Naive thymus-derived CD8-positive, alpha-beta T cell (primary cell): ENCODE measurements at places on chromosomes 2 and 18.
A peak's percentile ranks its signal among the peaks of the same experiment; 100 is the strongest.

- no peak overlapping the region for H3K4me3 ChIP-seq
- no peak for DNase-seq
- H3K27ac ChIP-seq: no peak overlapping the region
- no peaks in the 10 kb centered on the region for H3K27me3 ChIP-seq
These were observed 121.8 kb downstream of the TGFA start for GRCh38 chr2:70431716-70432347.

DNA sequence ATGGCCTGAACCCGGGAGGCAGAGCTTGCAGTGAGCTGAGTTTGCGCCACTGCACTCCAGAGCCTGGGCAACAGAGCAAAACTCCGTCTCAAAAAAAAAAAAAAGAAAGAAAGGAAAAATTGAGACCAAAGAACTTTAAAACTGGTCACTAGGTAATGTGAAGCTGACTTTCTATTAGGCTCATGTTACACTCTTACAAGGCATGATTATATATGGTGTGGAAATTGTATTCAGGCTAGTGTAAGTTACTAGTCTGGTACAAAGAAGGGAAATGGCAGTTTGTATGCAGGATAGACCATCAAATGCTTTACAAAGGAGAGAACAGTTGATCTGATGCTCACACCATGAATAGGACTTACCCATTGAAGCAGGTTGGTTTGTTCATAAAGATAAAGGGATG, 35.4 kb upstream of the ARMC9 start:
- peaks cover 6% of the 10 kb centered on the region for H3K36me3 ChIP-seq
- no peak overlapping the region for H3K27ac ChIP-seq
- H3K27me3 ChIP-seq: no peaks in the 10 kb centered on the region
- no peak overlapping the region for H3K4me3 ChIP-seq

DNA sequence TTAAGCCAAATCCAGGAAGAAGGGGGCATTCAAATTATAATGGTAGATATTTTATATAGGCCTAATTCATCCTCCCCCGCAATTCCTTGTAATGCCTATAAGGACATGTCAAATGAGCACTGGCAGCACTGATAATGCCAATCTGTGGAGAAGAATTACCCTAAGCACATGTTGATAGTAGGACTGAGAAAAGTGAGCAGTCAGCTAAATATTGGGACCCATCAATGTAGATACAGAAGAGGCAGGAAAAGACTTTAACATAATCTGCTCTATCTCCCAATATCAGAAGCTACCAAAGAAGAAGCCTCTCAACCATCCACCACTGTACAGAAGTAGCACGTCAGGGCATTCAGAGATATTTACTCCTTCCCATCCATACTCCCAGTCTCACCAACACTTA, 101.3 kb upstream of the REG3A start:
- no peaks in the 10 kb centered on the region for H3K27me3 ChIP-seq
- no peak overlapping the region for H3K4me3 ChIP-seq
- H3K4me1 ChIP-seq: no peaks in the 10 kb centered on the region
- H3K27ac ChIP-seq: no peak overlapping the region

- H3K4me1 ChIP-seq: no peaks in the 10 kb centered on the region
- no peak within 1 kb of the TSS for H3K27ac ChIP-seq
- H3K27me3 ChIP-seq: peaks cover 40% of the 10 kb centered on the region
- H3K4me3 ChIP-seq: no peak within 1 kb of the TSS
- no peak for DNase-seq
These were observed at the start of gene CCDC178 for GRCh38 chr18:33440060-33441043. TSS of gene CCDC178 (minus strand) at chr18:33440721. CDS start at chr18:33412088, 28,633 bp downstream.

GRCh38 chr2:48482313-48482712, 47.6 kb upstream of the STON1 start:
- no peak overlapping the region for H3K4me3 ChIP-seq
- no peaks in the 10 kb centered on the region for H3K4me1 ChIP-seq
- peaks cover 31% of the 10 kb centered on the region for H3K36me3 ChIP-seq

- no peak overlapping the region for H3K4me3 ChIP-seq
- H3K27ac ChIP-seq: no peak overlapping the region
- peaks cover 17% of the 10 kb centered on the region for H3K27me3 ChIP-seq
- no peaks in the 10 kb centered on the region for H3K4me1 ChIP-seq
These were observed 44.5 kb upstream of the SERPINB2 start for GRCh38 chr18:63843008-63843407.

- no peaks in the 10 kb centered on the region for H3K27me3 ChIP-seq
- no peaks in the 10 kb centered on the region for H3K4me1 ChIP-seq
- no peak overlapping the region for H3K4me3 ChIP-seq
- no peak overlapping the region for H3K27ac ChIP-seq
- H3K36me3 ChIP-seq: peaks cover 2% of the 10 kb centered on the region
These were observed 79.8 kb upstream of the CCDC141 start for GRCh38 chr2:179129574-179130238.

DNA sequence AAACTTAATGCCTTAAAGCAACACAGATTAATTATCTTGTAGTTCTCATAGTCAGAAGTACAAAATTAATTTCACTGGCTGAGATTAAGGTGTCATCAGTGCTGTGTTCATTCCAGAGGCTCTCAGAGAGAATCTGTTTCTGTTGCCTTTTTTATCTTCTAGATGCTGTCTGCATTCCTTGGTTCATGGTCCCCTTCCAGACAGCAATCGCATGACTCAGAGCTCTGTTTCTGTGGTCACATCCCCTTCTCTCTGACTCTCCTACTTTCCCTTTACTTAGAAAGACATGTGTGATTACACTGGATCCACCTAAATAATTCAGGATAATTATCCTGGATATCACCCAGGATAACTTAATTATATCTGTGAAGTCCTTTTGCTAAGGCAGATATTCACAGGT, 148.6 kb downstream of the MAIP1 start:
- peaks cover 15% of the 10 kb centered on the region for H3K27me3 ChIP-seq
- no peak for DNase-seq
- H3K4me3 ChIP-seq: no peak overlapping the region
- H3K36me3 ChIP-seq: no peaks in the 10 kb centered on the region
- H3K4me1 ChIP-seq: no peaks in the 10 kb centered on the region

GRCh38 chr18:48238206-48238605, 171.0 kb downstream of the ZBTB7C start:
- peaks cover 33% of the 10 kb centered on the region for H3K36me3 ChIP-seq
- DNase-seq: no peak
- H3K27me3 ChIP-seq: peaks cover 56% of the 10 kb centered on the region
- H3K4me1 ChIP-seq: no peaks in the 10 kb centered on the region
- no peak overlapping the region for H3K4me3 ChIP-seq

GRCh38 chr2:240902615-240903041, 3.5 kb upstream of the CROCC2 start:
- no peak overlapping the region for H3K4me3 ChIP-seq
- no peaks in the 10 kb centered on the region for H3K4me1 ChIP-seq
- no peak for DNase-seq

DNA sequence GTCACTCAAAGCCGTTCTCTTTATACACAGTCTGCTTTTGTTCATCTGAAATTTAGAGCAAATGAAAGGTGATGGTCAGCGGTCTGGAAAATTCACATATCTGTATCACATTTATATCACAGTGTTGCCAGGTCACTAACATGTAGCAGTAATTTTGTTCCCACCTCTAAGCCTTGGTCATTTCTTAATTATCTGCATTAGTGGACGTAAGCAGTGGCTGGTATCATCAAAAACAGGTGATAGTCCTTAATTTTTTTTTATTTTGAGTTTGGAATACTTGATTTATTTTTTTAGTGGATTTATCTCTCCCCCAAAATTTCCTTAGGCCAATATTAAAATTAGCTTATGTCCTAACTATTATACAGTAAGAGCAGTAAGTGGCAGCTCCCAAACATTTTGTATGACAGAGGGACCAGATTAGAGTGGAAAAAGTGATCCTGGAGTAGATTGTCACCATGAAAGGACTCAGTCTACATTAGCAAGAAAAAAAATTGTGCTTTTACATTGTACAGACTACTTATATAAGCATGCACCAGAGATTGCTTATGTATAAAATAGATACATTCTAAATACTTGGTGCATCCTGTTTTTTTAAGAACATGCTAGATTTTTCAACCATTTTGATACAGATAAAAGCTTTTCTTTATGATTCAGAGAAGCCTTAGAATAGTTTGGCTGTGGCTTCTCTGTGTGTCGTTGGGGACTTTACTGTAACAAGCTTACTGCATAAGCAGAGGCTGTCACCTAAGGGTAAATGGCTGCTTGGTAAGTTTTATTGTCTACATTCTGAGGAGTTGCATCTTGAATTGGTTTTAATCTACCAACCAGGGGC, 65.0 kb downstream of the MAPRE2 start:
- H3K36me3 ChIP-seq: peaks cover 43% of the 10 kb centered on the region
- peak overlapping the region; percentile 41 for H3K4me3 ChIP-seq
- DNase-seq: no peak
- no peaks in the 10 kb centered on the region for H3K27me3 ChIP-seq
- peaks cover 70% of the 10 kb centered on the region for H3K4me1 ChIP-seq
- no peak overlapping the region for H3K27ac ChIP-seq

DNA sequence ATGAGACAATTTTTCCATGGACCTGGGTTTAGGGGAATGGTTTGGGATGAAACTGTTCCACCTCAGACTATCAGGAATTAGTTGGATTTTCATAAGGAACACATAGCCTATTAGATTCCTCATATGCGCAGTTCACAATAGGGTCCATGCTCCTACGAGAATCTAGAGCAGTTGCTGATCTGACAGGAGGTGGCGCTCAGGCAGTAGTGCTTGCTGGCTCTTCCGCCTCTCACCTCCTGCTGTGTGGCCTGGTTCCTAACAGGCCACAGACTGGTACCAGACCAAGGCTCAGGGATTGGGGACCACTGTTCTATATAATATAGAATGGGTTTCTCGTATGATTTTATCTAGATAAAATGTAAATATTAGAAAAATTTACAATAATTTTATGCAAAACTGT, 338.7 kb downstream of the CPS1 start:
- H3K4me1 ChIP-seq: no peaks in the 10 kb centered on the region
- H3K27ac ChIP-seq: no peak overlapping the region
- DNase-seq: no peak
- H3K27me3 ChIP-seq: no peaks in the 10 kb centered on the region
- H3K4me3 ChIP-seq: no peak overlapping the region

DNA sequence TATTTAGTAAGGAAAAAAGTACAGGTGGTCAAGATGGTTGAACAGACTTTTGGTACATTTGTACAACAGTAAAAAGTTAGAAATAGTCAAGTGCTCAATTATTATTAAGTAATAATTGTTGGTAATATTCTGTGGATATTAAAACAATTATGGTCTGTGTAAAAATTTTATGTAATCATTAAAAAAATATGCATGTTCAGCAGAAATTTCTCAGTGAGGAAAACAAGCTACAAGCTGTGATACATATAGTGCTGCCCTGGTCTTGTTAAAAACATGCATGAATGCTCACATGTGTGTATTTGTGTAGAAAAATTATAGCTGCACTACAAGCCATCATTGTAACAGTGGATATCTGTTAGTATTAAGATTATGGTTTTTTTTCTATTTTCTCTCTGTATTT, 13.0 kb downstream of the KCNH7 start:
- H3K27ac ChIP-seq: no peak overlapping the region
- H3K4me1 ChIP-seq: peaks cover 1% of the 10 kb centered on the region
- no peak for DNase-seq
- H3K4me3 ChIP-seq: no peak overlapping the region
- no peaks in the 10 kb centered on the region for H3K27me3 ChIP-seq

- H3K27me3 ChIP-seq: no peaks in the 10 kb centered on the region
- H3K4me3 ChIP-seq: no peak overlapping the region
- H3K36me3 ChIP-seq: peaks cover 2% of the 10 kb centered on the region
- no peak for DNase-seq
- no peaks in the 10 kb centered on the region for H3K4me1 ChIP-seq
These were observed 138.8 kb upstream of the COPS8 start for GRCh38 chr2:236946871-236947270.

- H3K4me3 ChIP-seq: peak overlapping the region; percentile 88
- no peaks in the 10 kb centered on the region for H3K27me3 ChIP-seq
- H3K36me3 ChIP-seq: peaks cover 7% of the 10 kb centered on the region
- peak; percentile 55 for DNase-seq
These were observed 41.0 kb downstream of the LPIN2 start for GRCh38 chr18:2971741-2972552.

GRCh38 chr2:158686210-158686691, 108.9 kb upstream of the DAPL1 start:
- no peak overlapping the region for H3K27ac ChIP-seq
- no peak for DNase-seq
- no peaks in the 10 kb centered on the region for H3K4me1 ChIP-seq
- H3K27me3 ChIP-seq: peaks cover 10% of the 10 kb centered on the region

DNA sequence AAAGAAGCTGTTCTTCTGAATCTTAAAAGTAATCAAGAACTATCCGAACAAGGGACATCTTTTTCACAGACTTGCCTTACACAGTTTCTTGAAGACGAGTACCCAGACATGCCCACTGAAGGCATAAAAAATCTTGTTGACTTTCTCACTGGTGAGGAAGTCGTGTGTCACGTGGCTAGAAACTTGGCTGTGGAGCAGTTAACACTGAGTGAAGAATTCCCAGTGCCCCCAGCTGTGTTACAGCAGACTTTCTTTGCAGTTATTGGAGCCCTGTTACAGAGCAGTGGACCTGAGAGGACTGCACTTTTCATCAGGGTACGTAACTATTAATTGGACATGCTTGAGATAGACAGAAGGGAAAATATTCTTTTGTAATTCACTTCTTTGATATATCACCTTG, 2.4 kb downstream of the MRPL44 start:
- H3K27ac ChIP-seq: peak overlapping the region; percentile 27
- peaks cover 48% of the 10 kb centered on the region for H3K4me1 ChIP-seq
- H3K27me3 ChIP-seq: peaks cover 1% of the 10 kb centered on the region
- H3K36me3 ChIP-seq: peaks cover 41% of the 10 kb centered on the region

- no peaks in the 10 kb centered on the region for H3K27me3 ChIP-seq
- DNase-seq: no peak
- H3K4me1 ChIP-seq: no peaks in the 10 kb centered on the region
- no peaks in the 10 kb centered on the region for H3K36me3 ChIP-seq
- H3K4me3 ChIP-seq: no peak overlapping the region
- no peak overlapping the region for H3K27ac ChIP-seq
These were observed 32.9 kb downstream of the XDH start for GRCh38 chr2:31381601-31382000.

DNA sequence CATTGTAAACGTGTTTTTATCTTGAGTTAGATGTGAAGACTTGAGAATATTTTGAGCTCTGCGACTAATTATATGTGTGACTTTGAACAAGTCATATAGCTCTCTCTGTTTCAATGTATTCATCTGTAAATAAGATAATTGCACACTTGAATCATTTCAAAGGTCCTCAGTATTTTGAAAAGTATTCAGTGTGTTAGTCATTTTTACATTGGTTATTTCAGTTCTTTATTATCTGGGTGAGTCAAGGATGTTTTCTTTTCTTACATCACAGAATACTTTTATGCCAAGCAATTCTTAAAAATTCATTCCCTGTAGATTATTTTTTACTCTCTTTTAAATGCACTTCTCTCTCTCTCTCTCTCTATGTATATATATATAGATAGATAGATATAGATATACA, 1098.0 kb upstream of the ZEB2 start:
- no peak overlapping the region for H3K27ac ChIP-seq
- H3K27me3 ChIP-seq: no peaks in the 10 kb centered on the region
- DNase-seq: no peak
- no peaks in the 10 kb centered on the region for H3K4me1 ChIP-seq
- H3K36me3 ChIP-seq: no peaks in the 10 kb centered on the region

- DNase-seq: no peak
- H3K27me3 ChIP-seq: no peaks in the 10 kb centered on the region
These were observed 921 bp downstream of the RPE start for GRCh38 chr2:210003359-210003758.
